ENCODE measurements at places on chromosomes 12 and 14. TPM values are rescaled to one million over a fixed set of nuclear protein-coding genes. Genes with fewer than 3 reads are reported as not detected.
A peak's percentile ranks its signal among the peaks of the same experiment; 100 is the strongest.

BDKRB1 gene
- not detected for total RNA-seq

MANSC1 gene
- 3.5 TPM for total RNA-seq

KRT1 gene
- total RNA-seq, result not detected

RD3L gene
- total RNA-seq, result not detected

PYM1 gene
- total RNA-seq, result 18.8 TPM

FZD10 gene
- total RNA-seq, result not detected

NOS1 gene
- not detected for total RNA-seq

GOLT1B gene
- 36.8 TPM for total RNA-seq

BTG1 gene
- total RNA-seq, result 223 TPM

BCAT1 gene
- total RNA-seq, result 16.4 TPM

CD163L1 gene
- not detected for total RNA-seq

FOXG1 gene
- total RNA-seq, result not detected

- DNase-seq, result no peak
Observed at GRCh38 chr14:92447416-92448197, 66.0 kb upstream of the RIN3 start.

DNA sequence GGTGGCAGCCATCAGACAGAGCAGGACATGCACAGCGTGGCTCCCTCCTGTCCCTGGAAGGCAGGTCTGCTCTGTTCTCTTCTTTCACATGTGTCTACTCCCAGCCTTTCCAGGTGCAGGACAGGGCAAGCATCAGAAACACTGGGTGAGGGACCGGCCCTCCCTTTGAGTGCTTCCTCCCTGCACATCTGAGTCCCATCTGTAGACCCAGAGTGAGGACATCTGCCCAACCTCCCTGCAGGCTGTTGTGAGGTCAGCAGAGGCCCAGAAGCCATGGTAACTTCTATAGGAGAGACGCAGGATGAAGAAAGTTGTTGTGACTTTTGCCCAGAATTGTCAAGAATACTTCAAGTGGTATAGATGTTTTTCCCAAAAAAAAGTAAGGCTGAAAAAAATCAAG is 282.7 kb downstream of the CACNA1C start:
- DNase-seq, result no peak

DNA sequence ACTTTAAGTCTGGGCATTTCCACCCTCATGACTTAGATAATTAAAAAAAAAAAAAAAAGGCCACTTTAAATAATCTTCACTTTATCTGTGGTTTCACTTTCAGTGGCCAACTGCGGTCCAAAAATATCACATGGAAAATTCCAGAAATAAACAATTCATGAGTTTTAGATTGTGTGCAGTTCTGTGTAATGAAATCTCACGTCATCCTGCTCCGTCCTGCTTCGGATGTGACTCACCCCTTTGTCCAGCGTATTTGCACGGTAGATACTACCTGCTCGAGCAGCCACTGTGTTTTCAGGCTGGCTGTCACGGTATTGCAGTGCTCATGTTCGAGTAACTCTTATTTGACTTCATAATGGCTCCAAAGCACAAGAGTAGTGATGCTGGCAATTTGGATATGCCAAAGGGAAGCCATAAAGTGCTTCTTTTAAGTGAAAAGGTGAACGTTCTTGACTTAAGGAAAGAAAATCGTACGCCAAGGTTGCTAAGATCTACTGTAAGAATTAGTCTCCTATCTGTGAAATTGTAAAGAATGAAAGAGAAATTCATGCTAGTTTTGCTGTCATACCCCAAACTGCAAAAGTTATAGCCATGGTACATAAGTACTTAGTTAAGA is 2.4 kb downstream of the E2F7 start:
- DNase-seq, result no peak

DNA sequence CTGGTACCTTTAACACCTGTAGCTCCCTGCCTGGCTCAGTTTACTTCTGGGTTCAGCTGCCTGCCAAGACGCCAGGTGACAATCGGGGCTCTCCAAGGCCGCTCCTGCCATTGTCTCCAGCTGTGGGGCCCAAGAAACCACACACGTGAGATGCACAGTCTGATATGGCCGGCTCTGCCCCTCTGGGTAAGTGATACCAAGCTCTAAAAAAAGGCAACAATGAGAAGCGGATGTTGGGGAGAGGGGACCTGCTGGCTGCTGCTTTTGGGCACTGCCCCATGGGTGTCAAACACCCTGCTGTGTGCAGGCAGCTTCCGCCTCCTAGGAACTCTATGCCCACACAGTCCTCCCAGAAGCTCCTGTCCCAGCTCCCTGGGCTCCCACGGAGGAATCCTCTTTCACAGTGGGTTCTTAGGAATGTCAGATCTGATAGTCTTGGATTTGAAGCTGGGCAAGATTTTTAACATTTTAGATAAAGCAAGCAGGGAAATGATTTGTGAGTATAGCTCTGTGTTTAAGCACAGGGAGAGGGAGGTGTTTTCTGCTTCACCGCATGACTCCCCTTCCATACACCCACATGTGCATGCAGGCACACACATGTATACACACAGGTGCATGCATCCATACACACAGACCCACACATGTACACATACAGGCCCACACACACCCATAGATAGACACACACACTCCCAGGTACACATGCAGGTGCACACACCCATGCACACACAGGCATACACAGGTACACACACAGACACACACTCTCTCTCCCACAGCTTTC is 1135.8 kb downstream of the BCL11B start:
- DNase-seq, result peak; percentile 60

GRCh38 chr12:30913323-30913722 is 13.2 kb upstream of the TSPAN11 start:
- DNase-seq, result no peak

DNA sequence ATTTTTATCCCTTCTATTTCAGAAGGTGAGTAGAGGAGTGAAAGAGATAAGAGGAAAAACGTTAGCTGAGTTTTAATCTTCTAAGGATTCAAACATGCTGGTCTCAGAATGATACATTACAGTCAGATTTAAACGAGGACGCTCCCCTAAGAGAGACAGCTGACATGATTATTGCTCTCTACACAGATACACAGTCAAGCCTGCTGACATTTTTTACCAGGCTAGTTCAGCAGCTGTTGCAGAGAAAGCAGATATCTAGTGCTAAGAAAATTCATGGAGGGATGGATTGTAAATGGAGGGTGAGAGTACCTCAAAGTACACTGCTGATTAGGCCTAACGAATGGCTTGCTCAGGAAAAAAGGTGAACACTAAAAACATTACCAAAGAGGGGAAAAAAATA is 31.9 kb upstream of the SOS2 start:
- no peak for DNase-seq

DNA sequence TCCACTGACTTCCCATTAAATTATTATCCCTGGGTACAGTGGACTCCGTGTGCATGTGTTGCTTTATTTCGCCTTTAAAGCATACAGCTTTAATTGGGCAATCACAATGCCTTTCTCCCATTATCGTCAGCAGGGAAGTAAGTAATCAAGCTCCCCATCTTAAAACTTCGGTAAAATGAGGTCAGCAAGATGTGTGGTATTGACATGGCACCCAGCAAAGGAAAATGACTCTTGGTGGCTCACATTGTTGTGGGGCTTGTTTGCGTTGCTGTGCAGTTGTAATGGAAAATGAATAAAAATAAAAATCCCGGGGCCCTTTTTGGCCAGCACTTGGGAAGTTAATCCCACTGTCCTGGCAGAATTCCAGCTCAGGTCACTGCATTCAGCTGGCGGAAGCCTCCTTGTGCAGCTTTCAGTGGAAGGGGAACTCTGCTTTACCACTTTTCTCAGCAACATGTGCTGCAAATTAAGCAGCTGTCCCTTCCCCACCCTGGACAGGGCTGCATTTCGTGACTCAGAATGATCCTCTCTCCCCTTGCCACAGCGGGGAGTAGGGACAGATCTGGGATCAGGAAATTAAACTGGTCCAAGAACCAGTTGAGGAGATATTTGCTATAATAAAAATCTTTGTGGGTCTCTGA is 13.9 kb upstream of the ATP2A2 start:
- no peak for DNase-seq

GRCh38 chr14:74804219-74804825 is 41.2 kb downstream of the YLPM1 start:
- peak; percentile 54 for DNase-seq

GRCh38 chr14:21703357-21704326 is 30.0 kb upstream of the OR4E1 start:
- no peak for DNase-seq

DNA sequence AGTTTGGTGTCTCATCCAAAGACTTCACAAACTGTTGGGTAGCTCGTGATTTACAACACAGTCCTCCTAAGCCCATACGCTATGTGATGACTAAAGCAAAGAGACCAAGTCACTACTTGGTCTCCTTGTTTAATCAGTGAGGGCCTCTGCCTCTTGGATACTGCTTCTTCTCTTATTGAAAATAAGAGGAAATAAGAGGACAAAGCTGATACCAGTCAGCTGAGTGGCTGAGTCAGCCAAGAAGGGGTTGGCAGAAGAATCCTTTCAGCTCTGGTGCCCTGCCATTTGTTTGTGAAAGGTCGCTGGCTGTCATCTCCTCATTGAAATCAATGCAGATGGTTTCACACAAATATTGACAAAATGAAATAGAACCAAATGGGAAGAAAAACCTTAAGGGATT is 67.5 kb upstream of the SLC35F4 start:
- DNase-seq, result no peak

DNA sequence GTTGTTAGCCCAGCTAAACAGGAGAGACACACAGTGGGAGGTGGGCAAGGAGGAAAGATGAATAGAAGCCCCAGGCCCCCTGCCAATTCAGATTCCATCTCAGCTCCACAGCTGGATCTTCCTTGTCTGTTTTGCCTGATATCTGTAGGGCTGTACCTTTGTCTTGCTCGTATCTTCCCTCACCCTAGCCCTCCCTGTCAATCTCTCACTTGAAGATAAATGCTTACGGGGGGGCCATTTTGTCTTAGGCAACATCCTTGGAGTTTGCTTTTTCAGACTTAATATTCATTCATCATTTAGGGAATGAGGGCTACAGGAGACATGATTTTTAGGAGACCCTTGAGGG is 2.4 kb downstream of the KIF5A start:
- no peak for DNase-seq

DNA sequence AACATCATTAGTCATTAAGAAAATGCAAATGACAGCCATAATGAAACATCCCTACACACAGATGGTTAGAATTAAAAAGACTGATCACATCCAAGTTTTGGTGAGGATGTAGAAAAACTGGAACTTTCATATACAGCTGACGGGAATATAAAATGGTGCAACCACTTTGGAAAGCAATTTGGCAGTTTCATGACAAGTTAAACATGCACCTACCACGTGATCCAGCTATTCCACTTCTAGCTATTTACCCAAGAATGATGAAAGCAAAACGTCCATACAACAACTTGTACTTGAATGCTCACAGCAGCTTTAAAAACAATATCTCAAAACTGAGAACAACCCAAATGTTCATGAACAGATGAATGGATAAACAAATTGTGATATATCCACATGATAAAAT is 77.9 kb upstream of the AVPR1A start:
- no peak for DNase-seq

GRCh38 chr14:87411370-87411769 is 581.6 kb downstream of the GALC start:
- no peak for DNase-seq

DNA sequence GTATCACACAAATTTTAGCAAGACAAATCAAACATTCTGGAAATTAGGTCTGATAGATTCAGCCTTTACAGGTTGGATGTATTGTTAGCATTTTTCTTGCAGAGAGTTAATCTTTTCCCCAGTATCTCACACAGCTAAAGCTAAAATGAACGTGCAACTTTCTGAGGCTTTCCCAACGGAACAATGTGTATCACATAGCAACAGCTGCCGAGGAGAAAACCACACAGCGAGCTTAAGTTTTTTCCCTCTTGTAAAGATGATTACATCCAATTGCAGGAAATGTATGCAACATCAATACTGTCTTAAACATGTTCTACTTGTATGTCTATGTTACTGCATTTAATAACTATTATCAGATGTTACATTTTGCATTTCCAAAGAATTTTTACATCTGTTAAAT is 182.2 kb downstream of the CCDC59 start:
- no peak for DNase-seq

GRCh38 chr12:131808744-131809371 is 19.3 kb upstream of the MMP17 start:
- peak; percentile 65 for DNase-seq

GRCh38 chr14:39265033-39265432 is 31.3 kb downstream of the MIA2 start:
- DNase-seq, result no peak

DNA sequence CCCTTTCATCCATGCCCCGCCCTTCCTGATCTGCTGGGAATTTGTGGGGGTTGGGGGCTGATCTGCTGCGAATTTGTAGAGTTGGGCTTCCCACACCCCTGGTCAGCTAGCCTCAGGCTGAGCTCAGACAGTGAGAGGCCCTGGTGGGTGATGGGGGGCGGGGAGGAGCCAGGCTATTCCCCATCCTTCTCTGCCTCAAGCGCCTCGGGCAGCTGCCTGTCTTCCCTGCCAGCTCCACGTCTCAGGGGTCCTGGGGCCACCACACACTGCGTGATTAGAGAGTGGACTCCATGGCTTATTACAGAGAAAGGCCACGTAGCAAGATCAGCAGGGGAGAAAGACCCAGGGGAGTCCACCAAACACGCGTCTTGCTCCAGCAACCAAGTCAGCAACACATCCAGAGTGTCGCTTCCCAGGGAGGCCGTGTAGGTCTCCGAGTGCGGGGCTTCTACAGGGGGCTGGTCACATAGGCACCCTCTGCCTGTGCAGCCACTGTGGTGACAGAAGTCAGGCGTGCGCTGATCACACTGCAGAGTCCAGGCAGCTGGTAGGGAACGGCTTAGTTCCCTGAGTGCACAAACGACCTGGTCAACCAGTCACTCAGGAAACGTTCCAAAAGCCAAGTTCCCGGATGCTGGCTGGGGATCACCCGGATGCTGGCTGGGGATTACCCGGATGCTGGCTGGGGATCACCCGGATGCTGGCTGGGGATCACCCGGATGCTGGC is 254.4 kb upstream of the SFSWAP start:
- DNase-seq, result no peak

GRCh38 chr14:72164420-72165228 is 232.4 kb downstream of the RGS6 start:
- no peak for DNase-seq

DNA sequence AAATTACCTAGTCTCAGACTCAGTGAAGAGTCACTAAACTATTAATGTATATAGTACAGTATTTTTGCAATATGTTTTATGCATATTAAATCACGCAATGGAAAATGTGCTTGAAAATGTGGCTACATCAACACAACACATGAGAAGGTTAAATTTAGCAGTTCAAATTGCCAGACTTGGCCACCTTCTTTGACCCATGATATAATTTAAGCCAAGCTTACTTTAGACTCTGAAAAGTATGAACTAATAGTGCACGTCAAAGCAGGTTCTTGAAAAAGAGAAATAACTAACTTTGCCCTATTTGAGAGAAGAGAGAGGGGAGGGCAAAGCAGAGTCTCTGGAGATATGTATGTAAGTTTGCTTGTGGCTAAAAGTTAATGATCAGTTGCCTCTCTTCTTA is 68.7 kb downstream of the SLC16A7 start:
- no peak for DNase-seq
